ENCODE measurements at places on chromosomes 3 and 15. TPM values are rescaled to one million over a fixed set of nuclear protein-coding genes. Genes with fewer than 3 reads are reported as not detected.

ZPLD1 gene
- total RNA-seq = not detected

GOLGA8T gene
- total RNA-seq = not detected

GOLGA8M gene
- not detected for total RNA-seq

PRSS50 gene
- not detected for total RNA-seq

PRR20G gene
- total RNA-seq = not detected

IL17RC gene
- total RNA-seq = 28.4 TPM

WDR93 gene
- total RNA-seq = 0.10 TPM

PAQR9 gene
- total RNA-seq = not detected

MYRIP gene
- total RNA-seq = 17.2 TPM

CD96 gene
- not detected for total RNA-seq

GOLGA8A gene
- 11.1 TPM for total RNA-seq

AADAC gene
- total RNA-seq = 0.86 TPM

SLC2A2 gene
- total RNA-seq = not detected

CCNB2 gene
- 22.5 TPM for total RNA-seq

CCDC13 gene
- not detected for total RNA-seq

SLCO2A1 gene
- total RNA-seq = 2.6 TPM

RLBP1 gene
- not detected for total RNA-seq

H1-8 gene
- not detected for total RNA-seq

SNX4 gene
- total RNA-seq = 42.4 TPM

WDR72 gene
- not detected for total RNA-seq

SLC15A2 gene
- total RNA-seq = 0.33 TPM

CLSTN2 gene
- under 0.01 TPM for total RNA-seq
